ENCODE measurements at places on chromosomes 5 and 9.
A peak's percentile ranks its signal among the peaks of the same experiment; 100 is the strongest.

DNA sequence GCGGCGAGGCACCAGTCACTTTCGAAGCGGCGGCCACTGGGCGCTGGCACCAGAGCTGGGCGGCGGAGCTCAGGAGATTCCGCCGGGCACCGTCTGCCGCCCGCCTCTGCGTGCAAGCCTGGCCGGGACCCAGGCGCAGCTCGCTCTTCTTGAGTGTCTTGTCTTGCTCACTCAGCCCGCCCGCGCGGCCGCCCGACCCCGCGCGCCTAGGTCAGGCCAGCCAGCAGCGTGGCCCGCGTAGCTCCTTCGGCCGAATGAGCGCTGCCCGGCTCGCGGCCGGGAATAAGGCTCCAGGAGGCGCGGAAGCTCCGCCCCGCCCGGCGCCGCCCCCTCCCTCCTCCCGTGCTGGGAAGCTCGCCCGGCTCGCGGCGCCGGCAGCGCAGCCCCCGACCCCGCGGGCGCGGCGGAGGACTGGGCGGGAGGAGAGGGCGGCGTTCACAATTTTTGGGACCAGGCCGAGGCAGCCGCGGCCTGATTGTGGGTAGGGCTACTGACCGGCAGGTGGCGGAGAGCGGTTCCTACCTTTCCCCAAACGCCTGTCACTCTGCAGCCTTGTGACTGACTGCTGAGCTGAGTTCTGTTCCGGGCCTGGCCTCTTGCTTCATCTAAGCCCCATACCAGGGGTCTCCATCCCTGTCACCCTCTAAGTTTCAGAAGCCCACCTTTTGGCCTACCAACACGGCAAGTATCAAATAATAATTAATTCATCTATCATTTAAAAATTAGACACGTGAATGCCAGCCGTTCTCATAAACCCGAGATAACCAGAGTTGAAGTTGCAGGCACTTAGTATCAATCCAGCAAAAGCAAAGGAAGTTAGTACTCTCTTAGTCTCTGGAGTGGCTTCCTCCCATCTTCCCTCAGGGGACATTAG lies at the start of gene HBEGF:
Gene HBEGF, minus strand, starts transcription at position 256 of the 874 bp plus-strand sequence. CDS start 275 bp downstream, outside the sequence.
- peak; percentile 56 for DNase-seq

DNA sequence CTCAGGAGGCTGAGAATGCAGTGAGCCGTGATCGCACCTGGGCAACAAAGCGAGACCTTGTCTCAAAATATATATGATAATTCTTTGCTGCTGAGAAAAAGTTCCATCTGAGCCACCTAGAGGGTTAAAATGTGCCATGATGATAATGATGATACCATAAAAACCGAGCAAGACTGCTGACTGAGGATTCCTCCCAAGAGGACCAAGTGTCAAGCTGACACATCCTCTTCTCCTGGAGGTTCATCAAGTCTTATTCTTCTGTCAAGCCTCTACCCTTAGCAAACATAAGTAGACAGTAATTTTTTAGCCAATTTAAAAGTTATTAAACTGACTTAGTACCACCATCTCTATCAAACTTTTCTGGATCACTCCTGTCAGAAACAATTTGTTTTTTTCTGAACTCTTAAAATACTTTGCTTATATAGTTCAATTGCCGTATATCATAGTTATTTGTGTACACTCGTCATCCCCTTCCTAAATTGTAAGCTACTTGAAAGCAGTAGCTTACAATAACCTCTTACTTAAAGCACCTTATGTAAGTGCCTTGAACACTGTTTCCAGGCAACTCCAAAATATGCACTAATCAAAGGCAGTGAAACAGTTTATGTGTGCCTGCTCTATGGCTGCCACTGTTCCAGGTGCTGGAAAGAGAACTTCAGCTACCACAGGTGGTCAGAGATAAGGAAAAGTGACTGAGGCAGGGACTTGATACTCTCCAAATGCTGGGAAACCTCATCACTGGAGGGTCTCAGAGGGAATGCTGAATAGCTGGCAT lies 57.4 kb downstream of the SCAI start:
- DNase-seq, result no peak

DNA sequence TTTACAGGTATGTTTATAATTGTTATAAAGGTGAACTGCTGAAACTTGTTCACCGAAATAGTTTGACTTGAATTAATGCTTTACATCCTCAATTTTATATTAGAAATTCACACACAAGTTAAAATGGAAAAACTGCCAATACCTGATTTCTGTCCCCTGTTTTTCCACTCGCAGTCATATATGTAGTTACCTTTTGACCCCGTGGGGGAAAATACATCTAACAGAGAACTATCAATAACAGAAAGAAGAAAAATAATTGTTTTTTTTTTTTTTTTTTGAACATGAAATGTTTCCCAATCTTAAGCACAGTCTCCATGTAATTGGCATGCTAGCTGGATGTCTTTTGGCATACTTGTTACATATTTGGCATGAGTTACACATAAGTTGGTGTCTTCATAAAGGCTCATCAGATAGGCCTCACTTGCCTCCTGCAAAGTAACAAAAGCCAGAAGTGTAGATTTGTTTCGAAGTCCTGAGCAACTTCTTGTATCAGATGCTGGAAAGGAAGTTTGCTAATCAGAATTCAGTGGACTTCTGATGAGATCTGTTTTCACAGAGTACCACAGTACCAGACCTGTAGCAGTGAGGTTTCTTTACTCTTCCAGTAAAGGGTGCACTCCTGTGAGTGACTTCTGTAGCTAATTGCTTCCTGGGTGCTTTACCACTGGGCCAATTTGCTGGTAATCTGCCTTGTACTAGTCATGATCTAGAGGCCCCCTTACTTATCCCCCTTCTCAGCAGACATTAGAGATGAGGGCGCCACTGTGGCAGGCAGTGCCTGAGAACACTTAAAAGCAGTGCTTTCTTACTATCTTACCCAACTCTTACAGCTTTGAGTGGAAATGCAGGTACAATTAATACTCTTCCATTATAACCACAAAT lies 36.2 kb upstream of the CXXC5 start:
- no peak for DNase-seq

DNA sequence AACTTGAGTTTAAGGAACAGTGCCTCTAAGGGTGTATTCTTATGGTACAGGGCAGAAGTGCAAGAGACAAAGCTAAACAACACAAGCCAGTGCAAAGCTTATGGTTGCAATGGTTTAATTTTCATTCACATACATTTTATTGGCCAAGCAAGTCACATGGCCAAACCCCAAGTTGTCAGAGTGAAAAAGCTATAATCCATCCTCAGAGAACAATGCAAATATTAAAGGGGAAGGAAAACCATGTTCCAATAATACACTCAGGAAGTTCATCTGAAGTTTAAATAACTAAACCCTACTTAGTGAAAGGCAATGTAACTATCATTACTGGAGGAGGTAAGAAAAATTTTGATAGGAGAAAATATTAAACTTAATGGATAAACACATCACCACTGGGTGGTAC lies 26.6 kb upstream of the TLR4 start:
- DNase-seq, result no peak

DNA sequence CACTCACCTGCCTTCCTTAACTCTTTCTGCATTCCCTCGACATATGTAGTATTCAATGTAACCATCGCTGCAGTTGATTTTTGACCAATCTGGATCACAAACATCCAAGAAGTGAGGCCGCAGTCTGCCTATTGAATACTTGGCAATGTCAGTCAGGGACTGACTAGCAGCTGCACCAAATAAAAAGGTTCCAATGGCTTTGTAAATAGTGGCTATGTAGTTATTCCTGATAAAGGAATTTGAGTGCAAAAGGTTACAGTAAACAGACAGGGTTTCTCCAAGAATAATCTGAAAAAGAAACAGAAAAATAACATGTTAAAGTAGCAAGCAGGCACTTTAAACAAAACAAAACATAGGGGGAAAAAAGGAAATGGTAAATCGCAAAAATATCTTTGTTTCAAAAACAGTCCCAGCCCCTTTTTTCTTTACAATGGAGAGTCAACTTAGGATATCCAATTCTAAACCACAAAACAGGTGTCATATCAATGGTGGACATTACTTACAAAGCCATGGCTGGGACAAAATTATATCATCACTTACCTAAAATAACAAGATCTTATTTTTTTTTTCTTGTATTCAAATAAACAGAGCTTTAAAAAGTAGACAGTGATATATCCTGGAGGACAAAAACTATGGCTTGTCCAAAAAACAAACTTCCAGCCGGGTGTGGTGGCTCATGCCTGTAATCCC lies 66.8 kb downstream of the PLPP1 start:
- no peak for DNase-seq

DNA sequence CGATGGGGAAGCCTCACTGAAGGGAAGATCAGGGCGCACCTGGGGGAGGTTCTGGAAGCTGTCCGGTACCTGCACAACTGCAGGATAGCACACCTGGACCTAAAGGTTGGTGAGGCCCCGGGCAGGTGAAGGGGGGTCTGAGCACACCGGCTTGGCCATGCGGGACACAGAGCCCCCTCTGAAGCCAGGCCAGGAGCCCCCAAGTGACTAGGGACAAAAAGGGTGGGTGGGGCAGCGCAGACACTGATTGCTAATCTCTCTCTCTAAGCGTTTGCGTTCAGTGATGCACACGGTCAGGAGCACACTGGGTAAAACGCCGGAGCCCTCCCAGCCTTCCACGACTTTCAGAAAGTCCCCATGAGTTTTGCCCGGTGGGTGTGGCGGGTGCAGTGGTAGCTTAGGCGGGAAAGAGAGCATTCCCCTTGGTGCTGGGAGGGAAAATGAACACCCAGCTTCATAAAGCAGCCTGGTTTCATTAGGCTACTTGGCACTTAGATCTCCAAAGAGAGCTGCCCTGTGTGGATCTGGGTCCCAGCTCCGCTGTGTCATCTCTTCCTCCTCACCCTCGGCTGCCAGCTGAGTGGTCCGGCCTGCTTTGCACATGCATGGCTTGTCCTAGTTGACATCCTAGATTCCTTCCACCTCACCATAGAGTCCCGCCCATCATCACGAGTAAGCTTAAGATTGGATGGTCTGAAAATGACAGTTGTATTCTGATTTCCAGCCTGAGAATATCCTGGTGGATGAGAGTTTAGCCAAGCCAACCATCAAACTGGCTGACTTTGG lies 74.2 kb upstream of the OTULINL start:
- no peak for DNase-seq

DNA sequence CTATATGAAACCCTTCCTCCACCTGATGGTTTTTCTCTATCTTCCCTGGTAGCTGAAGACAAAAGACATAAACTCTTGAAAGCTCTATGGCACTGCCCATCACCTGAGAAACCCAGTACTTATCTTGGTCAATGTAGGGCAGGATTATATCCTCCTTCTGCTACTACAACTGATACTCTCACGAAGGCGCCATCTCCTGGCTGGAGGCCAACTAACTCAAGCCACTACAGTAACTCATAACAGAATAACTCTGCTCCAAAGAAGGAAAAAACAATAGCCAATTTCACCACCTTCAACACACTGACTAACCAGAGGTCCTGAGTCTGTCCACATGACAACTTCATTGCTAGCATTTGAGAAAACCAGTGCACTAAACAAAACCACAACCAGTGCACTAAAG lies 409.2 kb downstream of the CETN3 start:
- no peak for DNase-seq

GRCh38 chr5:172185096-172185461 lies 2.9 kb downstream of the STK10 start:
- DNase-seq, result no peak

GRCh38 chr9:72909428-72909827 lies 43.4 kb downstream of the ALDH1A1 start:
- no peak for DNase-seq

DNA sequence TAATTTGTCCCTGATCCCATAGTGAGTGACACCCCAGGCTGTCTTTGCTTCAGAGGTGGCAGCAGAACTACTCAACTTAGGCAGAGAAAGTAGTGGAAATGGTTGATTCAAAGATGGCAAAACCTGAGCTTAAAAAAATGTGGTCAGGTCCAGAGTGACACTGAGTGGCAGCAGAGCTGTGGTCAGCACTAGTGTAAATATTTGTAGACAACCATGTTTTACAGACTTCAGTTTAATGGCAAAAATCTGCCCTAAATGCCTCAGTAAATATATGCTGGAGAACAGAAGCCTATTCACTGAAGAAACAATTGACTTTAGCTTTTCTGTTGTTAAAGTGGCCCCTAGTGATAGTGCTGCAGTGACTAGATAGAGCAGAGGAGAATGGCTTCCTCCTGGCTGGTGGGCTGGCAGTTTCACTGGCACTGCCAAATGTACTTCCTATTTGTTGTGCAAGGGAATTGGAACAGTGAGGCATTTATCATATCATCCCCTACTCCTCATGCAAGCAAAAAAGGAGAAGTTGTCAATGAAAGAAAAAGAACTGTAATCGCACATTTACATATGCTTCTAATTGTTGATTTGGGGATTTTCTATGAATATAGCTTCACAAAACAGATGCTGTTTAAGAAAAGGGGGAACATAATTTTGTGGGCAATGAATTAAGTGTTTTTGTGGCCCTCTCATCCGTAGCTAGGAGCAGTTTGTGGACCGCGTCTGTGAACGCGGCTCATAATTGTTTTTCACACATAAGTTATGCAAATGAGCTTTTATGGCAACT lies 12.0 kb downstream of the PBX3 start:
- DNase-seq, result no peak

DNA sequence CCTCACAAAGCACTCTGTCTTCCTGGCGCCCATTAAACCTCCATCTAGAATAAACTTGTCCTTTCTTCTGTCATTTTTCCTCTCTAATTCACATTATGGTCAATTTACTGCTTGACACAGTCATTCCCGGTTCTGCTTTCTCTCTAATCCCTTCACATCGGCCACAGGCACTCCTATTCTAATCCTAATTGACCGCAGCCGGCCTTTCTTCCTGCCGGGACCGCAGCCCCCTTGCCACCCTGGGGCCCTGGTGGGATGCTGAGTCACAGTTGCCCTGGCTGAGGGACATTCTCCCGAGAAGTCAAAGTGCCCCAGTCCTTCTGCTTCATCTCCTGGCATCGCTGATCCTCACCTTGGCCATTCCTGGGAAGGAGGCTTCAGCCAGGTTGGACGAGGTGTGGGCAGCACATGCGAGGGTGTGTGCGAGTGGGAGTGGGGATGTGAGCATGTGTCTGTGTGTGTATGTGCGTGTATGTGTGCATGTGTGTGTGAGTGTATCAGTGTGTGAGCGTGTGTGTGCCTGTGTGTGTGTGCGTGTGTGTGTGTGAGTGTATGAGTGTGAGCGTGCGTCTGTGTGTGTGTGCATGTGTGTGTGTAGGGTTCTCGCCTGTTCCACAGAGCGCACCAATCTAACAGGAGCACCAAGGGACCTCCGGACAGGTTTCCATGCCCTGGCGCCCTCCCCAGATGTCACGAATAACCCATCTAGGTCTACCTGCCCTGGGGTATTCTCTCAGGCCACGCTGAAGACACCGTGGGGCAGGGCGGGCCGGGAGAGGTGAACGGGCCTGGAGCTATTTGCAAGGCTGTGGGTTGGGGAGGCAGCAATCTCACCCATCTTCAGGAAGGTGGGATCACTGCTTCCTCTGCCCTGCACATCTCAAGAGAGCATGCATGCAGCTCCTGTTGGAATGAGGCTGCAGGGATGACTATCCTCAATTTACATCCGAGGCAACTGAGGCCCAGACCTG lies 191.2 kb downstream of the PAX5 start:
- DNase-seq, result no peak

- DNase-seq, result peak; percentile 32
These were observed 567 bp upstream of the SPIN1 start for GRCh38 chr9:88387552-88388202.

DNA sequence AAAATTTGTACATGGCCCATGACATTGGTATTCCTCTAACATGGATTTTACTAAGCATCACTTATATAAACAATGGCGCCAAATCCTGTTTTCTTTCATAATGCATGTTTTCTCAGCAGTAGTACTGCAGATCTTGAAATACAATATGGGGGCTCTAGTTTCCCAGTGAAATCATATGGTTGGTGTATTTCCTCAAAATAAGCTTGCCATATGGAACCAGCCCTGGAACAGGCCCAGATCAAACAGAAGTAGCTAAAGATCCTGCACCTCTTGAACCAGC lies 163.9 kb downstream of the ZNF608 start:
- DNase-seq, result no peak
